ENCODE measurements at places on chromosomes 1 and 21. TPM values are rescaled to one million over a fixed set of nuclear protein-coding genes. Genes with fewer than 3 reads are reported as not detected.

FCER1G gene
- total RNA-seq: 0.60 TPM

DNA sequence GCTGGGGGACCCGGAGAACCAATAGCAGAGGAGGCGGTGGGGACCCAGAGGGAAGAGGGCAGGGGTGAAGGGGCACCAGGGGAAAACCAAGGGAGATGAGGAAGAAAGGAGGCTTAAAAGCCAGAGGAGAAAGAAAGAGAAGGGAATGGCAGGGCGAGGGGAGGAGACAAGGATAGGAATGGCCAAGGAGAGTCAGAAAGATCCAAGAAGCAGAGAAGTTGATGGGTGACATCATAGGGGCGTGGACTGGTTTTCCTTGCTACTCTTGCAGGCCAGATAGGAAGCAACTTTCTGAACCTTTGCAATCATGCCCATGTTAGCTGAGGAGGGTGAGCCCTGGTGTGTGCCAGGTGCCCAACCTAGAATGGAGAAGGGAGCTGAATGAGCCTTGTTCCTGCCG is 5.4 kb downstream of the NPR1 start:
- DNase-seq: no peak

DNA sequence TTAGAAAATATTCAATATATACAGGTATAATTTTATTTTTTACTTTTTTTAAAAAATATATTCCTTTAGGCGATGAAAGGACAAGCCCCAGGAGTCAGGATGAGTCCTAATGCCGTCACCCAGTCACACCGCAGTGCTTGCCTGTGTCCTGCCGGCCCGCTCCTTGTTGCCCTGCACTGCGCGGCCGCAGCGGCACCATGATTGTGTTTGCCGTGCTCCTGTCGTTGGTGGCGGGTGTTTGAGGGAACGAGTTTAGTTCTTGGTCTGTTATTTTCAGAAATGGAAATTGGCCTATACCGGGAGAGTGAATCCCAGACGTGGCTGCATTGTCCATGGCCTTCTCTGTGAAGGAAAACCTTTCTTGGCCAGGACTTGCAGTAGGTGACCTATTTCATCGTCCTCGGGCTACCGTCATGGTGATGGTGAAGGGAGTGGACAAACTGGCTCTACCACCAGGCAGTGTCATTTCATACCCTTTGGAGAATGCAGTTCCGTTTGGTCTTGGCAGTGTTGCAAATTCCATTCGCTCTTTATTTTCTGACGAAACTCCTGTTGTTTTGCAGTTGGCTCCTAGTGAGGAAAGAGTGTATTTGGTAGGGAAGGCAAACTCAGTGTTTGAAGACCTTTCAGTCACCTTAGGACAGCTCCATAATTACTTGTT is 45.9 kb upstream of the CRB1 start:
- no peak for DNase-seq

- no peak for DNase-seq
Observed at GRCh38 chr1:16462773-16463330, 22.3 kb downstream of the NECAP2 start.

BLZF1 gene
- total RNA-seq: 13.8 TPM

Data from activated B cell treated with CpG ODN at 0.5 μM for 24 hours (primary cell).